NCI-H187 (cell line): ENCODE measurements at places on chromosomes 7 and 10.

- no peak for DNase-seq
These were observed 20.9 kb upstream of the GOLGA7B start for GRCh38 chr10:97828721-97829120.

- DNase-seq = no peak
These were observed 139.4 kb downstream of the TACC2 start for GRCh38 chr10:122128357-122128756.

DNA sequence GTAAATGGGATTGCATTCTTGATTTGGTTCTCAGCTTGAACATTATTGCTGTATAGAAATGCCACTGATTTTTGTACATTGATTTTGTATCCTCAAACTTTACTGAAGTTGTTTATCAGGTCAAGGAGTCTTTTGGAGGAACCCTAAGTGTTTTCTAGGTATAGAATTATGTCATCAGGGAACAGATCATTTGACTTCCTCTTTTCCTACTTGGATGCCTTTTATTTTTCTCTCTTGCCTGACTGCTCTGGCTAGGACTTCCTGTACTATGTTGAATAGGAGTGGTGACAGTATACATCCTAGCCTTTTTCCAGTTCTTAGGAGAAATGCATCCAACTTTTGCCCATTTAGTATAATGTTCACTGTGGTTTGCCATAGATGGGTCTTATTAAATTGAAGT is 48.8 kb downstream of the ANXA8 start:
- DNase-seq = no peak

DNA sequence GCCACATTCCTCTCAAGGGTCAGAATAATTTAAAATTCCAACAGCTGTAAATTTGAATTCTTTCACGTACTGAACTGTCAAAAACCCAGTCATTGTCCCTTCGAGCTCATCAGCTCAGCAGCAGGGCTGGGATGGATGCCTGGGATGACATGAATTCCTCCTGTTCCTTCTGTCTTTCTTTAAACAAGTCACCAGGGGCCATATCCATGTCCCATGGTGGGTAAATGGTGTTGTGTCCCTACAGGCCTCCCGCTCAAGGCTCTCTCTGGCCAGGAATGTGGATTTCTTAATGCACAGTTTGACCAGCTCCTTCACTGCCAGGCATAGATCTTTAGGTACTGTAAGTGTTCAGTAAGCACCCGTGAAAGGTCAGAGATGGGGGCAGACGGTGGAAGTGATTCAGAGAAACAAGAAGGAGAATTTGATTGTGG is 13.8 kb upstream of the TECPR1 start:
- DNase-seq = no peak

DNA sequence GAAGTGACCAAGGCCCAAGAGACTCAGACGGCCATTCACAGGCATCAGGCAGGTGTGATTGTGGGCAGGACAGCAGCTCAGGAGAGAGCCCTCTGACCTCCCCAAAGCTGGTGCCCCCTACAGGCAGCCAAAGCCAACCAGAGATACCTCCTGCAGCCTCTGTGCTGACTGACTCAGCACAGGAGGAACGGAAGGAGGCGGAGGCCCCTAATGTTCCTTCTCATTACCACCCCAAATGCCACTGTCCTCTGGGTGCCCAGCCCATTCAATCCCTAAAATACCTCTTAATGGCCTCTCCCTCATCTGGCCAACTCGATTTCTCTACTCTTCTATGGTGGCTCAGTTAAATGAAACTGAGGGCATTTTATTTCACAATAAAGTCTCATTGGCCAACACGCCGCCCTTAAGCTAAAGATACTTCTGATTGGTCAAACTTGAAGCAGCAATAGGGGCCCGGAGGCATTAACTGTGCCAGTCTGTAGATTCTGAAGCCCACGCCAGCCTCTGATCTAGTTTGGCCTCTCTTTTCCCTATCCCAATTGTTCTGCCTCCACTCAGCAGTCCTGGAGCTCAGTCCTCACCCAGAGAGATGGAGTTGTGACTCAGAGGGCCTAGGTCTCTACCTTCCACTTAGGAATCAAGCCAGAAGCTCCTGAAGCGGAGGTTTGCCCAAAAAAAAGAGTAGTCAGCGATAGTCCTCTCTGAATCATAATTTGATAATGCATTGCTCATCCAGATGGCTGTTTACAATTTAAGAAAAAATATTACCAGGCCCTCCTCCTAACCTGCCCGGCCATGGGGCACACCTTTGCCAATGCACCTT is 1.2 kb downstream of the CYREN start:
- no peak for DNase-seq

GRCh38 chr7:51090411-51090810 is 226.2 kb downstream of the COBL start:
- no peak for DNase-seq

DNA sequence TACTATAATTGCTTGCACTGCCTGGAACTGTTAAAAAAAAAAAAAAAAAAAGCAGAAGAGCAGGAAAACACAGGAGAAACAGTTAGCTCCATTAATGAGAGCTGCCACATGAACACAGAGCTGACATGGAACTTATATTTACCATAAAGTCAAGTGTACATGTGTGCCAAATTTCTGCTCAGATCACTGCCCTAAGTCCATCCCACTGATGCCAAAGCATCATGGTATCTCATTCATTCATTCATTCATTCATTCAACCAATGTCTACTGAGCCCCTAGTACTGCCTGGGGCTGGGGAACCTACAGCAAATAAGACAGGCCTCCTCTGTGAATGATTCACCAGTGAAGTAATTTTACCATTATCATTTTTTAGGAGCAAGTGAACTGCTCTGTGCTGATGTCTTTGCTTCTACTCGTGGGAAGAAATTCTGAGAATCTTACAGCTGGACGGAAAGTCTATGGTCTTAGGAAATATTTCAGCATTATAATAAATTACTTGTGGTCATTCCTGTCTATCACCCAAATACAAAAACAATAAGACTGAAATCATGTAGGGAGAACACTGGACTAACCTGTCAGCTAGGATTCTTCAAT is 58.8 kb upstream of the ABLIM1 start:
- DNase-seq = no peak

DNA sequence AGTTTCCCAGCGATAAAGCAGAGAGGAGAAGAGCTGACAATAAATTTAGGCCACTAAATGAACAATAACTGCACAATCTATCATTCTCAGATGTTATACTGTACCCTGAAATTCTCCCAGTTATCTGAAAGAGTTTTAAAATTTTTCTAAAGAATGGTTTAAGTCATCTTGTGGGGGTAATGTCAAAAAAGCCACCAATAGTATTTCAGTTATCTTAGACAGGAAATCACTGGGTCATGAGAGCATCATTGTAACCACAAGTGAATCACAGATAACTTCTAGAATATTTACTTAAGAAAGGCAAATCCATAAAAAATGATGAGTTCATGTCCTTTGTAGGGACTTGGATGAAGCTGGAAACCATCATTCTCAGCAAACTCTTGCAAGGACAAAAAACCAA is 147.1 kb downstream of the DNAJB9 start:
- DNase-seq = no peak

DNA sequence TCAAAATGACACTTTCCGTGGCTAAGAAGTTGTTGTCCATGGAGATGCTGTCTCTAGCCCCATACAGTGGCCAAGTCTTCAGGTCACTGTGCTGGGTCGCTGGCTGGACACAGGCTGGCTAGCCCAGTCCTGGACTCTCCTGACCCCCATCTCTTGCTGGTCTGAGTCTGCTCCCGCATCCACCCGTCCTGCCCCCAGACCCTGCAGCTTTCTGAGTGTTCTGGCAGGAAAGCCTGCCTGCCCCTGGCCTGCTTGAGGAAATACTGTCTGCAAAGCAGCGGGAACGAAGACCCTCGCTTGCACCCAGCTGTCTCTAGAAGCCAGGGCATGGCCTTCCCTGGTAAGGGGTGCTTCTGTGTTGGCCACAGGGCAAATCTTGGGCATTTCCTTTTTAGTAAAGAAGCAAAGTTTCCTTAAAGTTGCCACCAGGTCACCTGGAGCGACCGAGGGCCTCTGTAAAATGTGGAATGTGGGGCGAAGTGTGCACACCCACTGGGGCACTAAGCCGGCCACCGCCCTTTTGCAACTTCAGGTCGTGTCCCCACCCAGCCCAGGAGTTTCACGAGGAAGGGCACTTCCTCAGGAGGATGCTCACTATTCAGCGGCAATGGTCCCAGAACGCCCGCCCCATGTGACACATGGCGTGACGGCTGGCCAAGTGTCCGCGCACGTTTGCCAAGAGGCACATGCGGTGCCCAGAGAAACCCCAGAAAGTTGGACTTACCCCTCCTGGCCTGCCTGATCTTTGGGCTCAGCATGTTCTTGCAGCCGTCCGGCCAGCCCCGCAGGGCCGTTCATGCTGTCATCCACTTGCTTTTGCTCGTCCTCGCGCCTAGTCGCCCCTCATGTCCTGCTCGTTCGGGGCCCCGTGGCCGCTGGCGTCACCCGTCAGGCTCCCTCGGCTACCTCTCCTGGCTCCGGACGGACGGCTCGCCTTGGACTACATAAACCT is 558 bp downstream of the ARHGAP22 start:
- DNase-seq = no peak

- no peak for DNase-seq
These were observed 98.5 kb downstream of the WDR11 start for GRCh38 chr10:120949609-120950031.

- DNase-seq = no peak
These were observed 1.4 kb downstream of the C10orf71 start for GRCh38 chr10:49300140-49300974.
